Progenitor cell of endocrine pancreas (in vitro differentiated cells): ENCODE measurements at places on chromosomes 12 and 14.

GRCh38 chr14:90349739-90350138 lies 18.0 kb upstream of the NRDE2 start:
- DNase-seq: no peak

GRCh38 chr14:83714151-83714550 lies 1815.8 kb upstream of the FLRT2 start:
- DNase-seq: no peak

DNA sequence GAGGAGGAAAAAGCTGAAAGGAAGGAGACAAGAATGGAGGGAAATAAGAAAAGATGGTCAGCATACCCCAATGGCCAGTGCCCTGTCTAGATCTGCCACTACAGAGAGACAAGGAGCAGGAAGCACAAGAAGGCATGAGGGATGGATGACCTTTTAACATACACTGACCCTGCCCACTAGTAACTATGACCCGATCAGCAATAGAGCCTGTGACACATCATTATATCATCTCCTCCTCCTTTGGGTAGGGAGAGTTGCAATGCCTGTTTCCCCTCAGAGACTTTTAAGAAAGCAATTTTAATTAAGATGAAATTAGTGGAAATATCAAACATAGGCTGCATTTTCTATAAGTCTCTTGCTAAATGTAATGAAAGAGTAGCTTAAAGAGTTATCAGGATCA lies 4.7 kb upstream of the SLC2A13 start:
- DNase-seq: no peak

GRCh38 chr12:51922762-51923505 lies 15.6 kb downstream of the ACVRL1 start:
- DNase-seq: no peak

GRCh38 chr12:4091016-4091743 lies 182.4 kb upstream of the CCND2 start:
- no peak for DNase-seq

- DNase-seq: no peak
These were observed 103.2 kb upstream of the EIF5 start for GRCh38 chr14:103230658-103231334.

- DNase-seq: peak; percentile 91
These were observed 9.4 kb downstream of the ASPG start for GRCh38 chr14:104094709-104095425.

GRCh38 chr12:125092108-125092871 lies 27.1 kb downstream of the AACS start:
- DNase-seq: no peak

DNA sequence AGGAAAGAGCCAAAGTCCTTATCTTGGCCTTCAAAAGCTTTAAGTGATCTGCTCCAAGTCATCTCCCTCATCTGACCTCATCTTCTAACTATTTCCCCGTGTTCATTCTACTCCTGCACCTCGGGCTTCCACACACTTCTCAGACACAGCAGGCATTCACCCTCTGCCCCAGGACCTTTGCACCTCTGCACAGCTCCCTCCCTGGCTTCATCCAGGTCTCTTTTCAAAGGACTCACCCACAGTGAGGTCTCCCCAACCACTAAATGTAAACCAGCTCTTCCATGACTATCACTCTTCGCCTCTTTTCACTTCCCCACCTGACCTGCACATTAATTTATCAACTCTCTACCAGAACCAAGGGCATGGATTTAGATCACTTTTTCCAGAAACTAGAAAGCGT lies 161.8 kb downstream of the PIWIL1 start:
- DNase-seq: no peak

DNA sequence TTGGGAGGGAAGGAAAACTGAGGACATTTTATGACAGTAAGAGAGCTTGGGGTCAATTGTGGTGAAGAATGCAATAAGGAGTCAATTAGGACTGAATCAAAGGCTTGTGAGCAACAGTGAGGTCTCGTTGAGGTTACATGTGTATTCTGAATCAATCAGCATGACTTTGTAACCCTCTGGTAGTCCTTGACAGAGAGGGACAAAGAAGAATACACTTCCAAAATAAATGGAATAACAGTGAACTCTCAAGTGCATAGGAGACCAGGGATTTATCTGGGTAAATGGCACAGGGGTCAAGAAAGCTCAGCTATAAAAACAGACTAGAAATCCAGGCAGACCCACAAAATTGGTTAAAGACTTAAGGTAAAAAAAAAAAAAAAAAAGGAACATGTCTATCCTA lies 85.1 kb upstream of the NAV3 start:
- no peak for DNase-seq
